ENCODE measurements at places on chromosomes 4 and X.

DNA sequence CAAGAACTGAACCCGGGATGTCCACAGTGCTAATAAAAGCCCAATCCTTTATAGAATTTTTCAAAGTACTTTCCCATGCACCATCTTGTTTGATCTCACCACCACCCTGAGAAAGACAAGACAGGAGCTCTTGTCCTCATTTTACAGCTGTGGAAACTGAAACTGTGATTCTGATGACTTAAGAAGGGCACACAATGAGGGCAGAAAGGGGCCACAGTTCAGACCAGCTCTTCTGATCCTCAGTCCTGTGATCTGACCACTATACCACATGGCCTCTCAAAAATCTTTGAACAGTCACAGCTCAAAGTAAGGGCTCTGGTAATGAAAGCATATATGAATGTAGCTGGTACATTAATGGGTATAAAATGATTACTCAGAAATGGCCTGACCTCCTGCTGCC is 127.3 kb upstream of the CPEB2 start:
- DNase-seq: no peak

- DNase-seq: no peak
Observed at GRCh38 chrX:46326161-46326560, 219.1 kb downstream of the ZNF674 start.

DNA sequence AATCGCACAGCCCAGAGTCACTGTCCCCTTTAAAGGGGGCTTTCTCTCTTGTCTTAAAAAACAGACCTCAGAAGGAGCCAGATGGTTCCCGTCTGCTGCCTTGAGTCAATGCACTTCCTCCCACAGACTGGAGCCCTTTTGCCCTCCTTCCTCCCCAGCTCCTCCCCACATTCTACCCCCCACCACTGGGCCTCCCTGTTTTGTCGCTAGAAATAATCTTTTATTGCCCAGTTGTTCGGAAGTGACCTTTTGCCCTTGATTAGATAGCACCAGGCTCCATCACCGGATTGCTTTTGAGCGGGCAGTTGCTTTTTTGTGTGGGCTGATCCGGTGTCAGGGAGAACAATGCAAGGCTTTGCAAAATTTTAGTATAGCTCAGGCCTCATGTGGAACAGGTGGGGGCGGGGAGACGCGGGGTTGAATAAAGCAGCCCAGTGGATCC is 47.7 kb downstream of the SPRY1 start:
- peak; percentile 35 for DNase-seq

GRCh38 chrX:34884817-34885216 is 57.8 kb upstream of the FAM47B start:
- DNase-seq: no peak

DNA sequence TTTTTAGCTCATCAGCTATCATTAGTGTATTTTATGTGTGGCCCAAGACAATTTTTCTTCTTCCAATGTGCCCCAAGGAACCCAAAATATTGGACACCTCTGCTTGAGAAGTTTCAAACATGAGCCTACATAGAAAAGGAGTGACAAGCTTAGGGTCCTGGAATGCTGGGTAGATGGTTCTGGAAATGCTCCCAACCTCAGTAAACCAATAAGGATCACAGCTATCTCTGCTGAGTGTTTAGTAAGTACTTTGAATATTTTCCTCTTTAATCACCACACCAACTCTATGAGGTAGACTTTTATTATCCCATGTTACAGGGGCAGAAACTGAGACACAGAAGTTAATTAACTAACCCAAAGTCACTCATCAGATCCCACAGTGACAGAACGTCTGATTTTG is 164.9 kb upstream of the KLF3 start:
- no peak for DNase-seq

- DNase-seq: no peak
Observed at GRCh38 chr4:124092101-124092500, 620.4 kb downstream of the ANKRD50 start.

- DNase-seq: no peak
Observed at GRCh38 chrX:39736216-39737211, 361.2 kb downstream of the BCOR start.

DNA sequence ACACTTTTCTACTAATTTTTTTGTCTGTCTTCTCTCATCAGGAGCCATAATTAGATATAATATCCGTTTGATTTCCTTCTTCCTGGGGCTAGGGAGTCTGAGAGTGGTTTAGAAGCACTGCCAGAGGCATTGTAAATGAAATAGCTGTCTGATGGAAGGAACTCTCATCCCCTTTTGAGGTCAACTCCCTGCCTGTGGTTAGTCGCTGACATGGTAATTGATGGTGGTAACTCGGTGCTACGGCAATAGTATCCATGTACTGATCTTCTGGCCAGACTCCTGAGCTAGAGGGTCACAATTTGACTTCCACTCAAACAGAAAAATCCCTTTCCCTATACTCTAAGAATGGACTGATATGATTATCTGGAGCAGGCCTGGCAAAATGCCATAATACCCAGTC is 108.1 kb upstream of the TRPC5 start:
- no peak for DNase-seq

DNA sequence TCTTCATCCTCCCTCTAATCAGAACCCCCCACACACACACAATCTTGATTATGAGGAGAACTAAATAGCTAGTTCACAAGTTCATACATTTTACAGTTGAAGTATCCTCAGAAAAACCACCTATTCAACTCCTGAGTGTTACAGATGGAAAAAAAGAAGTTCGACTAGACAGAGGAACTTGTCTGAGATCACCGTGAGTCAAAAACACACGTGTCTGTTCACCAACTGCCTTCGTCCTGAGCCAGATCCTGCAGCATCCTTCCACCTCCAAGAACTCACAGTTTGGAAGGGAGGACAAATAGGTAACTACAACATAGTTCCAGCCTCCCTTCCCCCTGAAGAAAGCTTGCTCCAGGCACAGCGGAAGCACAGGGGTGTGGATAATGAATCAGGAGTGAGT is 19.0 kb upstream of the IRAK1 start:
- DNase-seq: no peak

- DNase-seq: no peak
Observed at GRCh38 chrX:144293229-144293628, 409.4 kb downstream of the UBE2NL start.

DNA sequence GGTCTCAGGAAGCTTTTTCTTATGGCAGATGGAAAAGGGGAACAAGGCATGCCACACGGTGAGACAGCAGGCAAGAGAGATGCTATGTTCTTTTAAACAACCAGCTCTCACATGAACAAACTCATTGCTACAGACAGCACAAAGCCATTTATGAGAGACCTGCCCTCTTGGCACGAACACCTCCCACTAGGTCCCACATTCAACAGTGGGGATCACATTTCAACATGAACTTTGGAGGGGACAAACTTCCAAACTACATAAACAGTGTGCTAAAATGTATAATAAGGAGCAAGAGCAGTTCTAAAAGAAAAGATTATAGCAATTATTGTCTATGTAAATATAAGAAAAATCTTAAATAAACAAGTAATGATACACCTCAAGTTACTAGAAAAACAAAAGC is 391.8 kb upstream of the CPXCR1 start:
- no peak for DNase-seq

DNA sequence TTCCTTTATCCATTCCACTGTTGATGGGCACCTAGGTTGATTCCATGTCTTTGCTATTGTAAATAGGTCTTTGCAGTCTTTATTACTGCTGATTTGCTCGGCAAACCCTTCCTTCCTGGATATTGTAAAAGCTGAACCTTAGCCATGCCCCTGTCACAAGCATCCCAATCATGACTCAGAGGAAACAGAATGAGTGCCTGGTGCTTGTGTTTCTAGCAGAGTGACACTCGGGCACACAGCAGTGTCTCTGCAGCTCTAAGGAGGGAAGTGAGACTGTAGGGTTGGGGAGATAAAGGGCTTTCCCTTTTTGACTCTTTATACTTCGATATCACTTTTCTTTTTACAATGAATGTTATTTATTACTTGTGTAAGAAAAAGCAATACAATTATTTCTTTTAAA is 83.3 kb downstream of the AKAP4 start:
- DNase-seq: no peak

DNA sequence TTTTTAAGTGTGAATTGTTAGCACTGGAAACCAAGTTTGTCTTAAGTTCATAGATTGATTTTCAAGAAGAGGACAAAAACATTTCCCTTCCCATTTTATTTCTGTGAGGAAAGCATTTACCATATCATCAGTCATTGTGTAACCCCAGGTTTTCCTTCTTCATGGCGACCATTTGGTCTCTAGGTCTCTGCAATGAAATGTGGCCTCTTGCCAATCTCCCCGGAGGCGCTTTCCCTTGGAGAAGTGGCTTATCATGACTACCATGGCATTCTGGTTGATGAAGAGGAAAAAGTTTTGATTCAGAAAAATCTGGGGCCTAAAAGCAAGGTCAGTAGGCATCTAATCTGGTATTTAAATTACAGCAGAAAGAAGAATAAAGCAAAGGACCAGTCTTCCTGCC is 54.4 kb downstream of the ADD1 start:
- no peak for DNase-seq

GRCh38 chr4:9835430-9835829 is 54.0 kb downstream of the DRD5 start:
- no peak for DNase-seq

- DNase-seq: no peak
Observed at GRCh38 chr4:67522851-67523671, 22.2 kb downstream of the CENPC start.

DNA sequence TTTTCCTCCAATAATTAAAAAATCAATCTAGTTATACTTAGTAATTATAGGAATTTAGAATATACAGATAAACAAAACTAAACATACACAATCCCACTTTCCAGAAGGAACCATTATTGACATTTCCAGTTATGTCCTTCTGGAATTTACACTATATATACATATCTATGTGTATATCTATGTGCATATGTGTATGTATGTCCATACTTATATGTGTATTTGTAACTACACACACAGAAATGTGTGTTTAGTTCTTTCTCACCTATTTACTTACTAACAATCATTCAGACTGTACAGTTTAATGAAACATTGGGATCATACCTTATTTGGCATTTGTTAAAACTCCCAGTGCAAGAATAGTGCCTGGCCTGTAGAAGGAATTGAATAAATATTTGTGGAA is 126.4 kb downstream of the FHIP1A start:
- no peak for DNase-seq

GRCh38 chr4:122775987-122776836 is 43.7 kb downstream of the BBS12 start:
- DNase-seq: no peak

- DNase-seq: no peak
Observed at GRCh38 chr4:151991884-151992167, 231.0 kb upstream of the GATB start.

GRCh38 chrX:12118134-12118533 is 20.1 kb upstream of the FRMPD4 start:
- DNase-seq: no peak

- no peak for DNase-seq
Observed at GRCh38 chr4:77196866-77197265, 39.9 kb downstream of the CCNG2 start.

DNA sequence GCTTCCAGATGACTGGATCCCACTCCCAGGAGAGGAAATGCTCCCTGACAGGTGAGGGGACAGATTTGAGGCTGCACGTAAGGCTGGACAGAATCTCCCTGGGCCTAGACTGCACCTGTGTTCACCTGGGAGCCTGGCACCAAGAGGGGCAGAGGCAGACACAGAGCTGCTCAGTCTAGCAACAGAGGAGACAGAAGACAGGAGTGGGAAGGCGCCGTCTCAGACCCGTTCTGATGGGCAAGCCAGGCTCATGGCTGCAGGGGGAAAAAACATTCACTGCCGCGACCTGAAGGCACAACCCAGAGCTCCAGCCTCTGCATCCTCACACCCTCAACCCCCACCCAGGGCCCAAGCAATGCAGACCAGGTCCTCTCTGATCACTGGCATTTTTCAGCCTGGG is 16.8 kb downstream of the BCAP31 start:
- no peak for DNase-seq

DNA sequence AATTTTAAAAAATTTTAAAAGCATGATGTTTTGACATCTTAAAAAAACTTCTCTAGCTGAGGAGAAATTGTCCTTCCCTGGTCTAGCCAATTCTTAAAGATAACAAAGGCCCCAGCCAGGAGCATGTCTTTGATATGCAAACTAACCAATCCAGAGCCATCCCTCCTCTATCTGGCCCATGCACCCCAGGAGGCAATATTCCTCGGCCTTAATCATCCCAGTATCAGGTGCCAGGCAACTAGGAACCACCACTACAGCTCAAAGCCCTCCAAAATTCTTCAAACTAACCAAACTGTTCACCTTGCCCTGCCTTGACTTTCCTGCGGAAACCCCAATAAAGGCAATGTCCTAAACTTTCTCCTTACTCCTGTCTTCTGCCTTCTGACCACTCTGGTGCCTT is 97.8 kb upstream of the USP9X start:
- no peak for DNase-seq

DNA sequence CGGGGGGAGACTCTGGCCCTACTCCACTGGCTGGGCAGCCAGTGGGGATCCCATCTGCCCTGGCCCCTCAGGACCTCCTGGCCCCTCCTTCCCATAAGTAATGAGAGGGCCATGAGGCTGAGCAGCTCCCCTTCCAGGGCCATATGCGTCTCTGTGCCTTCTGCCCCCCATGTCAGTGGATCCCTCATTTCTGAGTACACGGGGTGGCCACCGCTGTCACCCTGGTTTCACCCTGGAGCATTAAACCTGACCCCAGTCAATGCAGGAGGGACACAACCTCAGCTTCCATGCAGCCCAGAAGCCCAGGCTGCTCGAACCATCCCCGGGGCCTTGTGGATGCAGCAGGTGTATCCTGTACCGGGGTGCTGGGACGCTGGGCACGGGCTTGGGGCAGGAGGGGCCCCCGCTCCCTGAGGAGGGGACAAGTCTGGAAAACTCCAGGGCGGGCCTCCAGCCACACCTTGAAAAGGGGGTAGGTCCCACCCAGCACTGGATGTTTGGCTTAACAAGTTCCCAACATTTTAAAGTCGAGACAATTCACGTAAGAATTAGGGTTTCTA is 24.2 kb downstream of the ATP5ME start:
- DNase-seq: no peak

GRCh38 chrX:68048774-68049173 is 384.5 kb downstream of the OPHN1 start:
- DNase-seq: no peak

DNA sequence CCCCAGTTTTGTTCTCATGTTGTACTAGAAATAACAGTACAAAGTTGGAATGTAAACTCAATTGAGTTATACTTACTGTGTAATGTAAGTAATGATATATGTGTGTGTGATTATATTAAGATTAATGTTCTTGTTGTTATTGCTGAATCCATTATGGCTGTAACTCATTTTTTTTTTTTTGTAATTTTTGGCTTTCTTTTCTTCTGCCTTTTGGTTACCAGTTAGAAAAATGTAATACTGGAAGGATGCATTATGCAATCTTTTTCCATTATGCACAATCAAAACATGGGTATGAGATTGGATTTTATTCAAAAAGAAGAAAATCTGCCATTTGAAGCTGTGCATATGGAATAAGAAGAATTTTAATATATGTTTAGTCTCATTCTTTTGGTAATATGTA is 34.0 kb downstream of the BANK1 start:
- DNase-seq: no peak

- no peak for DNase-seq
Observed at GRCh38 chr4:148522995-148523394, 80.8 kb upstream of the NR3C2 start.
